Stimulated activated memory B cell treated with anti-CD40 and anti-IgM and Interleukin-4, amounts not matched to agents 10 μg/mL and 1 μg/mL and 100 μg/mL, for 72 hours (primary cell): ENCODE measurements at places on chromosomes 2 and 18.
A peak's percentile ranks its signal among the peaks of the same experiment; 100 is the strongest.

DNA sequence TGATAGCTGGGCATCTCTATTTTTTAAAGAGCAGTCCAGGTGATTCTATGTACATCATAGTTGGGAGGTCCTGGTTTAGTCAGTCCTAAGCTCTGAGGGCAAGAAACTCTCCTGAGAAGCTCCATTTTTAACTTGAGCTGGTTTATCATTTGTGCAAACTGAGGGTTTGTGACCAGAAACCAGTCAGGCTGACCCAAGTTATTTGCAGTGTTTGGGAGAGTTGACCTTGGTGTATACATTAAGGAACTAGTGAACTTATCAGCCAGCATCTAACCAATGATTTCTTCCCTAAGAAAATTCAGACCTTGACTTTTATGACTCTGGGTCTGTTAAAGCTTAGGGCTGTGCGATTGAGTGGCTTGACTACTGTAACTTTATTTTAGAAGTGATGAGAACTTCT lies 10.6 kb upstream of the MGAT5 start:
- no peak for ATAC-seq

DNA sequence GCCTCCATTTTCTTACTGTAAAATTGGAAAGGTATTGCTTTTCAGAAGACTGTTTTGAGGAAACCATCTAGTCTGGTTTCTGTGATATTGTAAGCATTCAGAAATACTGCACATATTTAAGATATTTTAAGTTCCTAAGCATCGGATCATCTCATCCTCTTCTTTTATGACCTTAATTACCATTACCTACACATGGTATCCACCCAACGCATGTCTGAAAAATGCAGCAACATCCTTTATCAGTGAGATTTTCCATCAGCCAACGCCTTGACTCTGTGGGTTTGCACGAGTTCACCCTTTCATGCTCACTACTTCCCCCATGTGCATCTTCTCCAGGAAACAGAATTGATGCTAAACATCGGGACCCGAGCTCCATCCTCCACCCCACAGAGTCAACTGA lies 84.3 kb downstream of the COL4A4 start:
- no peak for ATAC-seq

DNA sequence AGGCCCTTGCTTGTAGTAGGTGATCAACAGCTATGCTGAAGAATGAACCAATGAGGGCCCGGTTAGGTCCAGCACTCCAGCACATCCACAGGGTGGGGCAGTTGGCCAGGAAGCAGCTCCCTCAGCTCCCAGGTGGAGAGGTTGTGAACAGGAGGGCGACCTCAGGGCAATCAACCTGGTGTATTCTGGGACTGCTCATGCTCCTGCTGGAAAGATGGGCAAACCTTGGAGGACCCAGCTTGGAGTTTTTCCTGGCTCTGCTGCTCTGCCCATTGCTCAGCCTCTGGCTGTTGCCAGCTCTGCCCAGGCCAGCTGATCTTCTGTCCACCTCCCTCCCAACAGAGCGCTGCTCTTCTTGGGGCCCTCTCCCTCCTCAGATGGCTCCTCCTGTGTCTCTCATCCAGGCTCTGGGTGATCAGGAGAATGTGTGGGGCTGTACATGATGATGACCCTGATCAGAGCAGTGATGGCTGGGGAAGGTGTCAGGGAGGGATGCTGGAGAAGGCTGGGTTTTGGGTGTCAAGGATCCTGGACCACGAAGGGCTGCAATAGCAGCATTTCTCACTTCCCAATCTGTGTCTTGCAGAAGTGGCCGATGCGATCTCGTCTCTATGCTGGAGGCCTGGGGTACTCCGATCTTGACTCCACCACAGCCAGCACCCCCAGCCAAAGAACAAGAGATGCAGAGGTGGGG lies 3.4 kb downstream of the TCF23 start:
- no peak for ATAC-seq

DNA sequence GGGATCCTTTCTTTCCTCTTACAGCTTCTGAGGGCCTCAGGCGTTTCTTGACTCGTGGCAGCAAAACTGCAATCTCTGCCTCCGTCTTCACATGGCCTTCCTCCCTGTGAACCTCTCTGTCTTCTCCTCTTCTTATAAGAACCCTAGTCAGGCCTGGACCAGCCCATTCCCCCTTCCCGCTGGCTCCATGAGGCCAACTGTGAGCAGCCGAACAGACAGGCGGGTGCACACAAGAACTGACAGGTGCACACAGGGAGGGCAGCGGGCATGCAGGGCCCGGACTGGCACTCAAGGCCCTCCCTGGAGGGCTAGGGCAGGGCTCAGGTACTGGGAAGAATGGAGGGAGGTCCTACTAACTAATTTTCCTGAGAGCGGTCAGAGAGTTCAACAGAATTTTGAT lies 92.4 kb upstream of the DAPL1 start:
- no peak for ATAC-seq

GRCh38 chr18:36635414-36636096 lies 193.2 kb downstream of the TPGS2 start:
- ATAC-seq = no peak

- no peak for ATAC-seq
Measured at GRCh38 chr2:182117196-182117595, 131.5 kb downstream of the PPP1R1C start.

DNA sequence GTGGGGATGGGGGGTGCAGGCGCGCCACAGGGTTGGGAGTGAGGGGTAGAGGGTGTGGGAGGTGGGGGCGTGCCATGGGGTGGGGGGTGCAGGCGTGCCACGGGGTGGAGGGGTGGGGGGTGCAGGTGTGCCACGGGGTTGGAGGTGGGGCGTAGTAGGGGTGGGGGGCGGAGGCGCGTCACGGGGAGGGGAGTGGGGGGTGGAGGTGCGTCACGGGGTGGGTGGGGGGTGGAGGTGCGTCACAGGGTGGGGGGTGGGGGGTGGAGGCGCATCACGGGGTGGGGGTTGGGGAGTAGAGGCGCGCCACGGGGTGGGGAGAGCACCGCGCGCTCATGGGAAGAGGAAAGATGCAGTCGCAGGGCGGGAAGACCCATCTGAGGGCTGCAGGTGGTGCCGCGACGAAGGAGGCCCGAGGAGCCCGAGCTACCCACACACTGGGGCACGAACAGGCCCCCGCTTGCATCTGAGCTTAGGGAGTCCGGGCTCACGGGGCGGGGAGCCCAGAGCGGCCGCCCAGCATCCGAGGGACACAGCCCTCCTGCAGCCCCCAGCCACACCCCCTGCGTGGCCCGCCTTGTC lies 37.5 kb downstream of the SNED1 start:
- peak; percentile 56 for ATAC-seq

DNA sequence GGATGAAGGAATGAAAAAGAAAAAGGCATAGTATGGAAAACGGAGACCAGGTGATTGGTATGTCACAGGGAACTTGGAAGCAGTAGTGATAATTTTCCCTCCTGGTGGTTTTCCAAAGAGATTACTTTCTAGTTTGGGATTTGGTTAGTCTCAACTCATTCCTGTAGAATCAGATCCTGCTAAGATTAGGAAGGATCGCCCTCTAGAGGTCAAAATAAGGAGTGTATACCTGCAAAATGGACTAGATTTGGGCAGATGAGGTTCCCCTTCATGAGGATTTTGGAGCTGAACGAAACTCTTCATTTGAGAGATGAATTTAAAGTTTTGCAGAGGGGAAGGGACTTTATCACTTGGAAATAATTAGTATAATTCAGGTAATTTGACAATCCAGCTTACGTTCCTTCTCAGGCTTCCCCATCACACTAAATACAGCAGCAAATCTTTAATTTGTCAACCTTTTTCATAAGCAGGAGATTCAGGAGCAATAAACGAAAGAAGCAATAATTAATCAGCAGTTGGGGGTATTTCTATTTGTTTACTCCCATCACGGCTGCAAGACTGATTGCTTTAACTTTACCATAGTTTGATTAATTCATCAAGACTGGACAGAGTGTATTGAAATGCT lies 65.2 kb downstream of the CCDC195 start:
- ATAC-seq = peak; percentile 53

DNA sequence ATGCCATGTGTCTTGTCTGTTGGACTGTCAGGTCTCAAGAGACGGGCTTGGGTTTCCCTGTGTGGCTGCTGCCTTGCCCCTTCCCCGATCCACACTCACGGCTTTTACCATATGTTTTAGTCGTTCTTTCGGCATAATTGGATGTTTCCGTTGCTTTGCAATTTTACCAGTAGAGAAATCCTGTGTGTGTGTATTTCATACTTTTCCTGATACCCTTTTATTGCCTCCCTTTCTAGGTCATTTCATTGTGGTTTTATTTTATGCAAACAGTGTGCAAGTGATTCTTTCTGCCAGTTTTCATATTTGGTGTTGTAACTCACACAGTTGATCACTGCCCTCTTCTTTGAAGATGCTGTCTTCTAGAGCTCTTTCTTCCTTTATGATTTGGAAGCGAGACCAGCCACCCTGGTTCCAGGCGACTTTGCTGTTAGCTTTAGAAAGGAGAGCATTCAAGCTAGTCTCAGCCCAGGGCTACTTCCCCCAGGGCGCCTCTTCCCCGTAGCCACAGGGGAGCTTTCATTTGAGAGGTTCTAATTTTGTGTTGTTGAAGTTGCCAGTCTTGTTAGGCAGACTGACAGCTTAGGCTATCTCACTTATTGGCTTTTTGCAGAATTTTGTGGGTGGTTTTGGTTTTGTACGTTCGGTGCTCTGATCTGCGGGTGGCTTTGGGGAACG lies 17.0 kb downstream of the SH3BP4 start:
- no peak for ATAC-seq

GRCh38 chr2:112703684-112704083 lies 17.1 kb upstream of the NT5DC4 start:
- ATAC-seq = no peak

GRCh38 chr2:239660390-239661230 lies 259.8 kb upstream of the HDAC4 start:
- no peak for ATAC-seq

DNA sequence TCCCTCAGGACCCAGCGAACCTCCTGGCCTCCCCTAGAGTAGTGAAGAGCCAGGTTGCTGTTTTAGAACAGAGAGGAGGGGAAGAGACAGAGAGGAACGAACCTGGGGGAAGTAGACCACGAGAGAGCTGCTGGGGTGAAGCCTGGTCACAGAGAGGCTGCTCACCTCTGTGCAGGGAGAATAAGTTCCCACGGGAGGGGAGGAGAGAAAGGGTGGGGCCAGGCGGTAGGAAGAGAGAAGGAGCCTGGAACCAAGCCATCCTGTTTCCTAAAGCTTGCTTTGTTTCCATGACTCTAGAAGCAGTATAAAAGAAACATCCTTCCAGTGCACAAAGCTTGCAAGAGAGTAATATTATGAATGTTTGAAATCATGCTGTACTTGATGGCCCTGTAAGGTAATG lies 147.9 kb downstream of the MYT1L start:
- ATAC-seq = no peak

DNA sequence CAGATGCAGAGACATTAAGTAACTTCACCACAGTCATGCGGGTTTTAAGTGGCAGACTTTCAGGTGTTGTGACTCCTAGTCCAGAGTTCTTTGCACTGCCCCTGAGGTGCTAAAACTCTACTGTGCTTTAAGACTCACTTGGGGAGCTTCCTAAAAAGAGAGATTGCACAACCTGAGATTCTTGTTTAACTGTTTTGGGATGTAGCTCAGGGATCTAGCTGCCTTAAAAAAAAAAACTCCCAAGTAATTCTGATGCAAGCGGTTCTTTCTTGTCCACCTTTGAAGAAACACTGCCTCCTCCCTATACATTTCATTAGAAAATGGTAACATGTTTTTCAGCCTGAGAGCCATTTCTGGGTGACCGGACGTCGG lies 13.0 kb downstream of the IL37 start:
- ATAC-seq = no peak

GRCh38 chr2:197292619-197293018 lies 18.0 kb downstream of the ANKRD44 start:
- no peak for ATAC-seq

DNA sequence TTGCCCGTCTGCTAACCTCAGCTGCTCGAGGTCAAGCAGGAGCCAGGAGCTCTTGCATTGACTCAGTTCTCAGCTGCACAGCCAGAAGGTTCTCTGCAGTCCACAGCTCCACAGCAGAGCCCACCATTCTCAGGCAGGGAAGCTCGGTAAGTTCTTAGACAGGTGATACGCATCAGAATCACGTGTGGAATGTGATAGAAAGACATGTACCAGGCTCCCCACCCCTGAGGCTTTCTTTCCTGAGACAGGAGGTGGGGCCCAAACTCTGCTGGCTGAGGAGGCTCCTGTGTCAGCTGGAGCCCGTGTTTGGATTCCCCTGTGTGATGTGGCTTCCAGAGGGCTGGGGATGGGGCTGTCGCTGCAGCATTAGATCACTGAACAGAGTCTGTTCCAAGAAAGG lies 28.0 kb downstream of the DIPK1C start:
- ATAC-seq = no peak

GRCh38 chr18:79069717-79070151 lies 540 bp downstream of the ATP9B start:
- no peak for ATAC-seq

DNA sequence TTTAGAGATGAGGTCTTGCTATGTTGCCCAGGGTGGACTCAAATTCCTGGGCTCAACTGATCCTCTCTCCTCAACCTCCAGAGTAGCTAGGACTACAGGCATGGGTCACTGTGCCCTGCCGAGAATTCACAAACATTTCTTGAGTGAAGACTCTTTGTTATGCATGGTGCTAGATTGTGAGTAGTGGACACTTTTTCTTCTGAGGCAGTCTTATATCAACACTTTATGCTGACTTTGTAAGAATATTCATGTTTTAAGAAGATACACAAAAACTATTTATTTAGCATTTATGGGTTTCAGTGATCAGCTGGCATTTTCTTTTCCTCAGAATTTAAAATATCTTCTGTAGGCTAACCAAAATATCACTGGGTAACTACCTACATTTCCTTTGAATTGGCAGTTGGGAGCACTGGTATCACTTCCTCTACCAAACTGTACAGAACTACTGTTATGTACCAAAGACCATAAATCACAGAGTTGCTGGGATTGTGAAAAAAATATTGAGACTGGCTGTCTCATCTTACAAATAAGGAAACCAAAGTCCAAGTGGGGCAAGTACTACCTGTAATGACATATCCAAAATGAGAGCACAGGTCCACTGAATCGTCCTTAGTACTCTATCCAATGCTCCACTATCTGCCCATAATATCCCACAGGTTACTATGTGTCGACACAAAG lies 34.0 kb downstream of the DOCK10 start:
- peak; percentile 92 for ATAC-seq

GRCh38 chr2:36530178-36530982 lies 67.6 kb downstream of the FEZ2 start:
- peak; percentile 88 for ATAC-seq

GRCh38 chr2:1091895-1092585 lies 141.4 kb downstream of the SNTG2 start:
- ATAC-seq = no peak

- no peak for ATAC-seq
Measured at GRCh38 chr2:200447139-200447855, 62.6 kb downstream of the KCTD18 start.

DNA sequence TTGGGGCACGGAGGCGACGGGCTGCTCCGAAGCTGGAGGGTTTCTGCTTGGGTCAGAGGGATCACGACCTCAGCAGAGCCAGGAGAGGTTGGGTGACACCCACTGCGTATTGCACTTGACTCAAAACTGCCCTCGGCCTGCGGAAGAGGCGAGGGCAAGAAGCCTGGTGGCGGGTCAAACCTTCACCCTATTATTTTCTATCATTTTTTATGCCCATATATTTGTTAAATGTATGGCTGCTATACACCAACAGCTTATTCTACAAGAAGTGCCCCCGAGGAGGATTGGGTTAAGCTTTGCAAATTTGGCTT lies 12.6 kb upstream of the SATB2 start:
- ATAC-seq = no peak
